ENCODE measurements at places on chromosomes 5 and 9.

- no peak for DNase-seq
These were observed 15.0 kb downstream of the HMHB1 start for GRCh38 chr5:143826951-143827444.

DNA sequence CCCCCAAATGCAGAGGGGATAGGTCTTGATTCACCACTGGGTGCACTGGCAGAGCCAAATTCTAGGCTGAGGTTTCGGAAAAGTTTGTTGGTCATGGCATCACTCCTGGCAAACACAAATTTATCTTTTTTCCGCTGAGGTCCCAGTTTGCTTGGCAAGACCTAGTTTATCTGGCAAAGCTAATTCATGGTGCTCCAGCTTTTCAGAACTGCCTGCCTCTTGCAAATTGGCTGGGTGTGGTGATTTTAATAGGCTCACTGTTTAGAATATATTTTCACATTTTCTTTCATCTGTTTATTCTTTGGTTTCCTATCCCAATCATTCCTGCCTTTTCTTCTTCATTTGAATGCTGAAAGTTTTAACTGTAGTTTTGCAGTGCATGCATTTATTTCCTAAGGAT is 50.5 kb upstream of the MAMDC2 start:
- DNase-seq = no peak

DNA sequence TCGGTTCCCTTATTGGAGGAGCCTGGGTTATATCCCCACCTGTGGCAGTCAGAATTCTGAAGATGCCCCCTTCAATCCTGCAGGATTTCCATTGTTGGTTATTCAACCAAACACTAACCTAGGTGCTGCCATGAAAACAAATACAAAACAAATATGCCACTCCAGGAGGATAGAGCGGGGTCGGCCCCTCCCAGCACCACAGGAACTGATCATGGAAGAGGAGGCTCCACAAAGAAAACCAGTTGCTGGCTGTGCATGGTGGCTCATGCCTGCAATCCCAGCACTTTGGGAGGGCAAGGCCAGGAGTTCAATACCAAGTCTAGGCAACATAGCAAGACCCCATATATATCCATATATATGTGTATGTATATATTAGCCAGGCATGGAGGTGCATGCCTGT is 13.2 kb upstream of the ADGRD2 start:
- DNase-seq = no peak

DNA sequence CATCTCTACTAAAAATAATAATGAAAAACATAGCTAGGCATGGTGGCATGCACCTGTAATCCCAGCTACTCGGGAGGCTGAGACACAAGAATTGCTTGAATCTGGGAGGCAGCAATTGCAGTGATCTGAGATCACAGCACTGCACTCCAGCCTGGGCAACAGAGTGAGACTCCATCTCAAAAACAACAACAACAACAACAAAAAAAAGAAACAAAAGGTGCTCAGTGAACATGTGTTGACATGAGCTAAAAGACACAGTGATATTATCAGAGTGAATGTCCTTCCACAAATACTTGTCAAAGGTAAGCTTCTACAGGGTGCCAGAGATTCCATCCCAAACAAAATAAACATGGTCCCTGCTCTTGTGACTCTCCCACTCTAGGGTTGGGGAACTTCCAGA is 75.2 kb upstream of the LMX1B start:
- no peak for DNase-seq

DNA sequence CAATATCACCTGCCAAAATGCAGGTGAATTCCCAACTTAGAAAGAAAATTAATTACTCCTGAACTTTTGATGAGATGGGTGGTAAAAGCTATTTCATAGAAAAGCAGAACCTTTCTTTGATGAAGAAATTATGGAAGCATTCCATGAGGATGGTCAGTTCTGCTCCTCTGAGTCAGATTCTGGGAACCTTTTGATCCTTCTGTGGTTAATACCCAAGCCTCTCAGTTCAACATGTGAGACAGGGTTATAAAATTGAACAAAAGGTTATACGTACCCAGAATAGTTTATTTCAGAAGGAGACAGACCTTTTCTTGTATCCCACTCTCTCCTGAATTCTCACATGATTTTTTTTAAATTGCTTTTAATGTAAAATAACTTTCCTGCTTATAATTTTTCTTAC is 767.6 kb upstream of the ADAMTS16 start:
- no peak for DNase-seq

DNA sequence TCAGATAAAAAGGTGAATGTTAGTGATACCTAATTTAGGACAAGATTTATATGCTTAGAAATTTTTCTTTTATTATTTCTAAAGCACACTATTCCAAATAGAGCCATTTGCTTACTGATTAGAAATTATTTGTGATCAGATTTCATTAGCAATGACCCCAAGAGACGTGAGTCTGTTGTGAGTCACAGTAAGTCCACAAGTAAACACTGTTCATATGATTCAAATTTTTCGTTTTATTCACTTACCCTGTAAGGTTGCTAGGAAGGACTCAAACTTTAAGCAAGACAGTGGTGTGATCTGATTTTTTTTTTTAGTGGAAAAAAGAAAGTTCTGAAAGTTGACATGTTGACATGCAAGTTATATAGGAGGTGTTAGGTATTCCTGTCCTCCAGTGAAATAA is 1.2 kb downstream of the CARD6 start:
- no peak for DNase-seq

GRCh38 chr9:130766927-130767307 is 68.1 kb upstream of the ABL1 start:
- no peak for DNase-seq

DNA sequence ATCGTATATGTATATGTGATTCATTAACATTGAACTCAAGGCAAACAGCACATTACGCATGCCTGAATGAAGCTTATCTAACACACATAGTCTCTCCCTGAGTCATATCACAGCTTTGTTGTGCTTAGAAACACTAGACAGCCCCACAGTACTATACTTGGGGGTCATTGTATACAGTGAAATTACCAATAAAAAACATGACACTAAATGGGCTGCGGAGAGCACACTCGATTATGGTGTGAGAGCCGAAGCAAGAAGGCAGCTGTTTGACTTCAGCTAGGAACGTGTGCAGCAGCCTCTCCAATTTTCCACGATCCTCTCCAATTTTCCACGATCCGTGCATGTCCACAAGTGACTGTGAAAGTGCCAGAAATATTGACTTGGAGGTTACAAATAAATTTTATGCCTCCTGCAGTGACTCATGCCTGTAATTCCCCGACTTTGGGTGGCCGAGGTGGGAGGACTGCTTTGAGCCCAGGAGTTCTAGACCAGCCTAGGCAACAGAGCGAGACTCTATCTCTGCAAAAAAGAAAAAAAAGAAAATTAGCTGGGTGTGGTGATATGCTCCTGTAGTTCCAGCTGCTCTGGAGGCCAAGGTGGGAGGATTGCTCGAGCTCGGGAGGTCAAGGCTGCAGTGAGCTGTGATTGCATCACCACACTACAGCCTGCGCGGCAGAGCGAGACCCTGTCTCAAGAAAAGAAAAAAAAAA is 102.4 kb downstream of the DAPK1 start:
- DNase-seq = peak; percentile 88

GRCh38 chr5:12073426-12073825 is 169.2 kb upstream of the CTNND2 start:
- no peak for DNase-seq

GRCh38 chr5:123294544-123294943 is 128.7 kb downstream of the CEP120 start:
- DNase-seq = no peak

GRCh38 chr9:131546336-131547084 is 1.2 kb downstream of the PRRT1B start:
- DNase-seq = peak; percentile 15

- DNase-seq = peak; percentile 62
These were observed 133.8 kb upstream of the SLC24A2 start for GRCh38 chr9:19922476-19923118.
